Posterior cingulate gyrus (tissue), 11 donors: ENCODE measurements at places on chromosomes 3 and 15.

GRCh38 chr3:181330821-181331563, 341.5 kb upstream of the DNAJC19 start:
- no peak for DNase-seq

GRCh38 chr15:41578736-41579383, 19.8 kb downstream of the TYRO3 start:
- DNase-seq = no peak

- DNase-seq = no peak
Measured at GRCh38 chr3:56131974-56132590, 336.2 kb downstream of the ERC2 start.

DNA sequence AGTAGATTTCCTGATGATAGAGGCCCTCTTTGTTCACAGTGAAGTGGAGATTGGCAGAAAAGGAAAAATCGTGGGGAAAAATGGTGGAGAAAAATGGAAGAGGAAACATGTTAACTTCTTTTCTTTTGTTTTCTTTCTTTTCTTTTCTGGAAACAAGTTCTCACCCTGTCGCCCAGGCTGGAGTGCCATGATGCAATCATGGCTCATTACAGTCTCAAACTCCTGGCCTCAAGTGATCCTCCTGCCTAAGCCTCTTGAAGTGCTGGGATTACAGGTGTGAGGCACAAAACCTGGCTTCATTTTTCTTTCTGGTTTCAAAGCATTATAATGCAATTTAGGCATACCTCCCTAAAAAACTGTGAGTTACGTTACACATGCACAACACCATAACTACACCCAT, 464.2 kb downstream of the MECOM start:
- DNase-seq = no peak

DNA sequence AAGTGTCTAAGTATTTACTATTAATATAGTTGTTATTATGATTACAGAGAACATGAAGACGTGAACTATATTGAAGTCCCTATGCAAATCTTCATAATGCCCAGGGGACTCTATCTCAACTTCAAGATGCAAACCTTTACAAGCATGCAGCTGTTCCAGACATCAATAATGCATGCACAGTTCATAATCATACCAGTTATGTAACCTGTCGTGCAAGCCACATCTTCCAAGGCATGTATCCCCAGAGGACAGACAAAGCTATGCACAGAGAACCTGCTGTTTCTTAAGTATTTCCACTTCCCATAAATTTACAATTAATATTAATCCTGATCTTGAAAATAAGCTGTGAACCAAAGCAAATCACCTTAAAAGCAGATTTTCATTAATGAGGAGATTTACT, 534.1 kb downstream of the TUSC7 start:
- DNase-seq = no peak

DNA sequence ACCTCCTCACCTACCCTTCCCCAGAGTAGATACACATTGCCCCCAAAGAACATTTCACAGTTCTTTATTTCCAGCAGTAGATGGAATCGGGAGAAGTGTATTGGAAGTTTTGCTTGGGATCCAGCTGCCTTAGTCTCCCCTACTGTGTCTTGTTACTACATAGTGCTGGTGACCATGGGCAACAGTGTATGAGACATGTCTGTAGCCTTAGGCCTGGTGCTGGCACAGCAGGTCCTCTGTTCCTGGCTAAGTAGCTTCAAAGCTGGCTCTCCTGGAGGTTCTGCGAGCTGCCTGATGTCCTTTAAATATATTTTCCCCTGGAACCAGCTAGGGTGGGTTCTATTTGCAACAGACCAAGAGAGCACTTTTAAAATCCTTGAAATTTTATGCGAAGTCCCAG, 174.7 kb downstream of the THSD4 start:
- no peak for DNase-seq

- DNase-seq = no peak
Measured at GRCh38 chr3:134368751-134369105, 5.5 kb downstream of the AMOTL2 start.

GRCh38 chr3:101940521-101941317, 91.4 kb downstream of the NFKBIZ start:
- DNase-seq = no peak
